ENCODE measurements at places on chromosomes 11 and 22. TPM values are rescaled to one million over a fixed set of nuclear protein-coding genes. Genes with fewer than 3 reads are reported as not detected.

Gene NOX4
- not detected for total RNA-seq

Gene SERPINH1
- 20.6 TPM for total RNA-seq

Gene ELFN2
- total RNA-seq: 0.06 TPM

Gene BCR
- 29.9 TPM for total RNA-seq

Gene SLC25A18
- total RNA-seq: not detected

Gene MMP8
- total RNA-seq: not detected

Gene NELL1
- total RNA-seq: not detected

Gene CCDC73
- total RNA-seq: 0.04 TPM

Gene LRFN4
- 42.3 TPM for total RNA-seq

Gene CCDC179
- not detected for total RNA-seq

Gene UBQLNL
- 0.10 TPM for total RNA-seq

Gene CDC42BPG
- 0.11 TPM for total RNA-seq

Gene VWCE
- 12.5 TPM for total RNA-seq

Gene SAC3D1
- total RNA-seq: 20.5 TPM

Gene DDI1
- total RNA-seq: not detected

Gene APOL6
- 28.5 TPM for total RNA-seq

Measured in activated CD8-positive, alpha-beta memory T cell treated with anti-CD3 and anti-CD28 coated beads for 36 hours (primary cell).